ENCODE measurements at places on chromosomes 11 and 22.

DNA sequence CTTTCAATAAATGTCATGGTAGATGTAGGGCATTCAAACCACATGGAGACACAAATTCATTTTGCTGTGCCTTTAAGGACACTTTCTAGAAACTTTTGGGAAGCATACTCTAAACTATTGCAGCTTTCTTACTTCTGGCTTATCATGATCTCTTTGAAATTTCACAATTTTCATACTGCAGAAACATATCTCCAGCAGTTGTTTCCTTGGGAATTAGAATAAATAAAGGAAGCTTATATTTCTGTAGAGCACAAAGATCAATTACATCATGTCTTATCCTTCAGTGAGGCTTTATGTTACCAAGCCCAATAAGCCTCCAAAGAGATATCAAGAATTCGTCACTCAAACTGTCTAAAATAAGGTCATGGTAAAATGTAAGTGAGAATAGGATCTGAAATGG, 74.5 kb upstream of the RAB38 start:
- DNase-seq: no peak

DNA sequence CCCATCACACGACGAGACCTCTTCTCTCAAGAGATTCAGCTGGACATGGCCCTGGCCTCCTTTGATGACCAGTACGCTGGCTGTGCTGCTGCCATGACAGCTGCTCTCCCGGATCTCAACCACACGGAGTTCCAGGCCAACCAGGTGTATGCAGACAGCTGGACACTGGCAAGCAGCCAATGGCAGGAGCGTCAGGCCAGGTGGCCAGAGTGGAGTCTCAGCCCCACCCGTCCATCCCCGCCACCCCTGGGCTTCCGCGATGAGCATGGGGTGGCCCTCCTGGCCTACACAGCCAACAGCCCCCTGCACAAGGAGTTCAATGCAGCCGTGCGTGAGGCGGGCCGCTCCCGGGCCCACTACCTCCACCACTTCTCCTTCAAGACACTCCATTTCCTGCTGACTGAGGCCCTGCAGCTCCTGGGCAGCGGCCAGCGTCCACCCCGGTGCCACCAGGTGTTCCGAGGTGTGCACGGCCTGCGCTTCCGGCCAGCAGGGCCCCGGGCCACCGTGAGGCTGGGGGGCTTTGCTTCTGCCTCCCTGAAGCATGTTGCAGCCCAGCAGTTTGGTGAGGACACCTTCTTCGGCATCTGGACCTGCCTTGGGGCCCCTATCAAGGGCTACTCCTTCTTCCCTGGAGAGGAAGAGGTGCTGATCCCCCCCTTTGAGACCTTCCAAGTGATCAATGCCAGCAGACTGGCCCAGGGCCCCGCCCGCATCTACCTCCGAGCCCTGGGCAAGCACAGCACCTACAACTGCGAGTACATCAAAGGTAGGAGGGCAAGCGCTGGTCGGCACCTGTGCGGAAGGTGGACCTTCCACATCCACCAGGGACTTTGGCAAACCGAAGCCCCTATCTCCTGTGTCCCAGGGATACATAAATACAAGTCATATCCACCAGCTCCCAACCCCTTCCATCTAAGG, 11.3 kb downstream of the CHRNA10 start:
- DNase-seq: peak; percentile 37

DNA sequence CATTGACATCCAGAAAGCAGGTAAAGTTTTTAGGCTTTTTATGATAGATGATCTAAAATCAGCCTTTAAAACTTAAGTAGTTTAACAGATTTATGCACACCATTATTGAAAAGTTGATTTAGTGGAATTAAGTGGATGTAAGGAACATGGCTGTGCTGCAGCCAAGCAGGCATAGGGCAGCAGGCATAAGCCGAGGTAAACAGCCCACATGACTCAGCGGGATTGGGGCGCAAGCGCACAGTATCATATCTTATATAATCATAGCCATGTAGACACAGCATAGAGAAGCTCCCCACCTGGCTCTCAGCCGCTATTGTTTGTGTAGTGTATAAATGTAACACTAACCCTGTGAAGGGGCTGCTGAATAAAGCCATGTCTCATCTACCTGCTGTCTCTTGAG, 157.5 kb downstream of the WNT11 start:
- DNase-seq: peak; percentile 56

DNA sequence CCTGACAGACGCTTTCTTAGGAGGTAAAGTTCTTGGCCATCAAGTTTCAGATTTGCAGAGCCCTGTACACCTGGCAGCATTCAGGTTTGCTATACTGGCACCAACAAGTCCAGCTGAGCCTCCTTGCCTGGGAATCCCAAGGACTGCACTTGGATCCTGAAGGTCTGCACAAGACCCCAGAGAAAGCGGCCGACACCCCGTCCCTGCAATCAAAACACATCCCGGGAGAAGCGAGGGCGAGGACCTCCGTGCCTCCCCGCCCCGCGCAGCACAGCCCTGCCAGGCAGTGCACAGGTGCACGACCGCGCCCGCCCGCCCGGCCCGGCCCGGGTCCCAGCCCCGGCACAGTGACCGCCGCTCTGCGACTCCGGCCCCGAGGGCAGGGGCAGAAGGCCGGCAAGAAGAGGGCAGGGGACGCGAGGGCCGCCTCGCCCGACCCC, 559 bp downstream of the MRTFA start:
- DNase-seq: peak; percentile 73

DNA sequence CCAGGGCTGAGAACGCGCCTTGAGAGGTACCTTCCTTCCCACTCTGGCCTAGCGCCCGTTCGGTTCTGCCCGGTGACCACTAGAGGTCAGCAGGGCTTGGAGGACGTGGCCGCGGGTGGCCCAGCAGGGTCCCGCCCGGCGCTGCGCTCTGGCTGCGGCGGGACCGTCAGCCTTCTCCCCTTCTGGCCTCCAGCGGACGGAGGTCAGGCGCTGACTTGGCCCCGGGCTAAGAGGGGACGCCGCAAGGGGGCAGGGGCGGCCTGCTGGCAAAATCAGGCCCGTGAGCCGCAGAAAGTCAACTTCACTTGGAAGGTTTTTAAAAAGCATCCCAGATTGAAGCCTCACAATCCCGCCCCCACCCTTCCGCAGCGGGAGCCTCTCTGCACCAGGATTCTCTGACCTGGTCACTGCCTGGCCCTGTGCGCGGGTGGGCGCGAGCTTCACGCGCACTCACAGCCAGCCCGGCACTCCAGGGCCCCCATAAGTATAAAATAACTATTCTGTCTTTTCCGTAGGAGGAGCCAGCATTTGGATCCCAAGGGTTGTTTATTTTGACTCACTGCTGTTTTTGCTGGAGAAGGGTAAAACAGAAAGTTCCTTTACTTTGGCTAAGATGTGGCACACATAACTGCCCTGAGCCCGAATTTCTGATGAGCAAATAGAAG, 23.2 kb upstream of the ZBTB16 start:
- peak; percentile 83 for DNase-seq

DNA sequence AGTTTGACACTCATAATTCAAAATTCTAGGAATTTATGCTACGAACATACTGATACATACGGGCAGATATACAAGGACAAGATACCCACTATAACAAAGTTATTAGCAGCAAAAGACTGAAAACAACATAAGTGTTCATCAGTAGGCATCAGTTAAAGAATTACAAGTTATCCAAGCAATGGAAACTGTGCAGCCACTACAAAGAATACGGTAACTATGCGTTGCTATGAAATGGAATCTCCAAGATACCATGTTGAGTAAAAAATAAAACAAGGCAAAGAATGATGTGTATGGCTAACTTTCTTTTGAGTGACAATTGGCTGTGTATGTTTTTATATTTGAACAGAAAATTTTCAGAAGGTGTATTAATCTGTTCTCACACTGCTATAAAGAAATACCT, 151.7 kb downstream of the ADAMTS15 start:
- DNase-seq: no peak

DNA sequence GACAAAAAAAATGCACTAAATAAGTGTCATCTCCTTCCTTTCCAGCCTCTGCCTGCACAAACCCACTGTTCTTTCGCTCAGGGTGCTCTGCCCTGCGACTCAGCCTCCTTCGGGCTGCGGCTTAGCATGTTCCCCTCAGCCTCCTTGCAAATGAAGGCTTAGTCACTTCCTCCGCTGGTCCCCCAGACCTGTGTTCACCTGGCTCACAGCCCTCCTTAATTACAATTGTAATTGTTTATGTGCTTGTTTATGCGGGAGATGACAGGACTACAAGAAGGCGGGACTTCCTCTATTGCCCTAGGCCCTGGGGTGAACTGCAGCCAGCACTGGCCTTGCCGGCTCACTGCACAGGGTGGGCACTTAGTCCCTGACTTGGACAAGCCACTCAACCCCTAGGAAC, 303.6 kb downstream of the KIRREL3 start:
- DNase-seq: peak; percentile 13

DNA sequence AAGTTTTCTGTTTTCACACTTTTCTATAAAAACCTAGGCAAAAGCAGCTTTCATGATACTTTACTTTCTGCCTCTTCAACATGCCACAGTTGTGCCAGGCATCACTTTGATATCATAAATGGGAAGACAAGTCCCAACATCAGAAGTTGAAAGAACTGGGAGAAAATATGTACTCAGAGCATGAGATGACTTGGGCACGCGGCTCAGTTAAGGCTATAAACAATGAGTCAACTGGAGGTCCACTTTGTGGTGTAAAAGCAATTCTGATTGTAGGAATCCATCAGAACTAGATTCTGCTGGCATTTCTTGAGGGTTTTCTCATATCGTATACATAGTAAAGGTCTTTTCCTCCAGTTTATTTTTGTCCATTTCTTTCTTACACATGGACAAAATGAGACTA, 109.7 kb upstream of the USP47 start:
- DNase-seq: no peak

GRCh38 chr22:49540084-49540912, 287.4 kb downstream of the BRD1 start:
- no peak for DNase-seq

DNA sequence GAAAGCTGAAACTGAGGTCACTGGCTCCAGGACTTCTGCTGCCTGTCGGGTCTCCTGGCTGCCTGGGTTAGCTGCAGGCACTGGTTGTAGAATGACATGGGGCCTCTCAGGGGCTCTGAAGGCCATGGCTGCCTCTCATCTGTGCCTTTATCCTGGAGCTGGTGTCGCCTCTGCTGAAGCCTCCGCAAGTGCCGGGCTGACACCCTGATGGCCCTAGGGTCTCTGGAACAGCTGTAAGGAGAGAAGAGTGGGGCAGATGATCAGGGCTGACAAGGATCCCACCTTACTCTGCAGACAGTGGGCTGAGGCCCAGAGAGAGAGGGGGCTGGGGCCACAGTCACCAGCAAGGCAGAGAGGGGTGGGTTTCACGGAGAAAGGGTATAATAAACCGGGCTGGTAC, 4.6 kb downstream of the PLA2G3 start:
- DNase-seq: no peak

DNA sequence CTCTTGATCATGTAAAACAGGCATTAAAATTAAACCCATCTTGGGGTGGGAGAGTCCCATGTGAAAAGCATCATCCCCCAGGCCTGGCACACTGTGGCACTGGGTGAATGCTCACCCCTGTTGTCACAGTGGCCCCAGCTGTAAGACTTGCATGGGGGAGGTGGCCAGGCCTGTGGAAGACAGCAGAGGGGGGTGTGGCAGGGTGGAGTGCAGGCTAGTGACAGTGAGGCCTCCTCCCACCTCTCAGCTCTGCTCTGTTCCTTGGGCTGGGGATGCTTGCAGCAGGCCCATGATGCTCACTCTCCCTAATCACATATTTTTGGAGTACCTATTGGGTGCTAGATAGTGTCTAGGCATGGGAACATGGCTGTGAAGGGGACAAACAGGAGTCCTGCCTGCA, 10.1 kb upstream of the OSBPL5 start:
- no peak for DNase-seq

GRCh38 chr22:26734339-26735018, 77.1 kb downstream of the MIAT start:
- no peak for DNase-seq

- DNase-seq: no peak
Measured at GRCh38 chr11:91082255-91082654, 859.4 kb upstream of the CHORDC1 start.

GRCh38 chr11:37914859-37915258, 1316.8 kb upstream of the RAG2 start:
- peak; percentile 64 for DNase-seq

- DNase-seq: no peak
Measured at GRCh38 chr11:134882141-134882540, 470.1 kb upstream of the B3GAT1 start.

Data from NCI-H69 (cell line).